Activated CD8-positive, alpha-beta memory T cell treated with anti-CD3 and anti-CD28 coated beads for 36 hours (primary cell): ENCODE measurements at places on chromosomes 7 and 10. TPM values are rescaled to one million over a fixed set of nuclear protein-coding genes. Genes with fewer than 3 reads are reported as not detected.

The SEMA3C gene
- total RNA-seq, result not detected

The LIPN gene
- total RNA-seq, result not detected

The COL28A1 gene
- not detected for total RNA-seq

The SLC26A4 gene
- total RNA-seq, result 4.5 TPM

The OGA gene
- 83.7 TPM for total RNA-seq

The PTCD1 gene
- 7.0 TPM for total RNA-seq

The SPOCK2 gene
- 46.3 TPM for total RNA-seq

The SPDYE6 gene
- not detected for total RNA-seq

The DGKI gene
- 2.0 TPM for total RNA-seq

The HIF1AN gene
- total RNA-seq, result 41.7 TPM

The PRR15 gene
- not detected for total RNA-seq

The CAV1 gene
- 1.9 TPM for total RNA-seq

The ZNF716 gene
- total RNA-seq, result not detected

The SEMA3A gene
- total RNA-seq, result 0.17 TPM

The OPN4 gene
- total RNA-seq, result not detected

The CYP3A7 gene
- total RNA-seq, result not detected

The ASIC3 gene
- total RNA-seq, result 2.9 TPM

The ZNF107 gene
- total RNA-seq, result 12.7 TPM

The SPRN gene
- not detected for total RNA-seq

The CLDN12 gene
- 4.5 TPM for total RNA-seq

The CTTNBP2 gene
- not detected for total RNA-seq

The HGF gene
- total RNA-seq, result not detected

The UNCX gene
- not detected for total RNA-seq

The GRID1 gene
- total RNA-seq, result not detected

The HABP2 gene
- not detected for total RNA-seq

The OR9A2 gene
- not detected for total RNA-seq

The DEPP1 gene
- total RNA-seq, result 0.13 TPM

The PTPRZ1 gene
- not detected for total RNA-seq

The FRMD4A gene
- total RNA-seq, result 4.7 TPM

The RALA gene
- total RNA-seq, result 31.1 TPM

The ZKSCAN5 gene
- 9.0 TPM for total RNA-seq

The TMEM270 gene
- not detected for total RNA-seq
